ENCODE measurements at places on chromosomes 5 and 9. TPM values are rescaled to one million over a fixed set of nuclear protein-coding genes. Genes with fewer than 3 reads are reported as not detected.

Gene FOXD4L5
- total RNA-seq, result not detected

Gene RELL2
- total RNA-seq, result 1.7 TPM

Gene PPP2R2B
- 0.49 TPM for total RNA-seq

Gene BHMT2
- total RNA-seq, result 206 TPM

Gene POLK
- 16.2 TPM for total RNA-seq

Gene ADAMTS2
- total RNA-seq, result 6.3 TPM

Gene SH3TC2
- 0.57 TPM for total RNA-seq

Gene PIK3R1
- 56.9 TPM for total RNA-seq

Gene RGS7BP
- 1.5 TPM for total RNA-seq

Gene CCDC192
- total RNA-seq, result not detected

DNA sequence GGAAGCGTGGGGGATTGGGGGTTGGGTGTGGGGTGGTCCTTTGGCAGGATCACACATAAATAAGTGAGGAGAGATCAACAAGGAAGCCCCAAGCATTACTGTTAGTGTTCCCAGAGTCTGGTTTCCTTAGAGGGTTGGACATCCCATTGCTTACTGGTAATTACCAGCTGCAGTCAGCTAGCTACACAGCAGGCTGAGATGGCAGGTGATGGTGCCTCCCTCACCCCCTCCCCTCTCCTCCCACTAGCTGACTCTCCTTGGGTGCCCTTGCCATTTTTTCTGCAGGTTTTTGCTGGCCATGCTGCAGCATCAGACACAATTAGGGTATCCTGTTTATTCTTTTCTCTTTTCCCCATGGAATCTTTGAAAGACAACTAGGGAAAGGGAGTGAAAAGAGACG, 107.5 kb upstream of the TLR4 start:
- no peak overlapping the region for H3K27ac ChIP-seq
- H3K36me3 ChIP-seq, result no peaks in the 10 kb centered on the region
- H3K27me3 ChIP-seq, result no peaks in the 10 kb centered on the region
- no peak overlapping the region for H3K4me3 ChIP-seq
- no peaks in the 10 kb centered on the region for H3K4me1 ChIP-seq

GRCh38 chr9:76510446-76510845, 51.5 kb downstream of the GCNT1 start:
- H3K4me3 ChIP-seq, result no peak overlapping the region
- H3K27me3 ChIP-seq, result no peaks in the 10 kb centered on the region
- DNase-seq, result no peak
- H3K4me1 ChIP-seq, result no peaks in the 10 kb centered on the region
- H3K36me3 ChIP-seq, result no peaks in the 10 kb centered on the region
- no peak overlapping the region for H3K27ac ChIP-seq

DNA sequence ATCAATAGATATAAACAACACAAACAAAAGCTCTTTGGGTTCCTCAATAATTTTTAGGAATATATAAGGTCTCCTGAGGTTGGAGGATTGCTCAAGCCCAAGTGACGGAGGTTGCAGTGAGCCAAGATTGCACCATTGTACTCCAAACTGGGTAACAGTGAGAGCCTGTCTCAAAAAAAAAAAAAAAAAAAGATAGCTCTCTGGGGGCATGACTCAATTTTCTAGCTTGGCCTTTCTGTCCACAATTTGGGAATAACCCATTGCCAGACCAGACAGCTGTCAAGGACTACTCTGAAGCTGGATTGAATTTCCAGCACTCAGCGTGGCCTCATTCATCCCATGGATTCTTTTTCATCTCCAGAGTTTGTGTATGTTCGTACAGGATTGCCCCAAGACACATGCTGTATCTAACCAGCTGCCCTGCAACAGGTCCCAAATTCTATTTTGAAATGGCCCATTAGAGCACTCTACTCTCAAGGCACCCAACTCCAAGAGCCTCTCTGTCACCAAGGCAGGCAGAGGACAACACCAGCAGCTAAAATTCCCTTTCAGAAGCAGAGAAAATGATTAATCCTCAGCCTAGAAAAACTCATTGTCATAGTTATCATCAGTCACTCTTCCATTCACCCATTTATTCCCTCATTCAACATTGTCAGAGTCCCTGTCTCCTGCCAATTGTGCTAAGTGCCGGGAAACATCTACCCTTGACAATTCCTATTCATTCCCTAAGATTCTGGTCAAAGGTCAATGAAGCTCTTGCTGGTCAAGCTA, 8.7 kb downstream of the FAM193B start:
- H3K4me3 ChIP-seq, result no peak overlapping the region
- H3K4me1 ChIP-seq, result peaks cover 30% of the 10 kb centered on the region
- H3K36me3 ChIP-seq, result peaks cover 5% of the 10 kb centered on the region
- H3K27ac ChIP-seq, result peak overlapping the region; percentile 90
- DNase-seq, result peak; percentile 78
- H3K27me3 ChIP-seq, result no peaks in the 10 kb centered on the region

GRCh38 chr5:157459715-157460599, at the start of gene NIPAL4:
Gene NIPAL4 (plus strand): TSS chr5:157460213. CDS start chr5:157460321, 108 bp downstream.
- DNase-seq, result no peak
- H3K4me1 ChIP-seq, result no peaks in the 10 kb centered on the region
- no peaks in the 10 kb centered on the region for H3K36me3 ChIP-seq
- peak within 1 kb of the TSS; percentile 40 for H3K4me3 ChIP-seq

DNA sequence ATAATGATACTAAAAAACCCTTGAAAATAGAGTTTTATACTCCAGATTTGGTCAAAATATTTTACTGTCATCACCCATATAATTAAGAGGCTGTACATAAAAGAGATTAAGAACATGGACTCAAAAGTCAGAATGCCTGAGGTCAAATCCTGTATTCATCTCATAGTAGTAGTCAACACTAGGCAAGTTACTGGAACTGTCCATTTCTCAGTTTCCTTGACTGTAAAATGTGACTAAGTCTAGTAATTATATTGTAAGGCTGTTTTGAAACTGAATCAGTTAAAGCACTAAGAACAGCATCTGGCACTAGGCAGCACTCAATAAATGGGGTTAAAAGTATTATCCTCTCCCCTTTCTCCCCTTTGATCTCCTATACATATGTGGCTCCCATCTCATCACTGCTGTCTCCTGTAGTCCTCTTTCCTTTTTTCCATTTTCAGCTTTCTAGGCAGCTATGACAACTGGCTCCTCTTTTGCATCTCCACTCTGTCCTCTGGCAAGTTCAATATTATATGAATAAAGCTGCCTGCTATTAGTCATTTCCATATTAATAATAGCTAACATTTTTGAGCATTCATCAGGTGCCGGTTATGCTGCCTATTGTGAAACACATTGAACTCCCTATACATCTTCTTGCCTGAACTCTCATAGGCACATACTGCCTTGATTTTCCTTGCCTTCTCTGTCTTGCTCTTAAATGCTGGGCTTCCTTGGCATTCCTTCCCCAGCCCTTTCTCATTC, 185.8 kb upstream of the NREP start:
- no peaks in the 10 kb centered on the region for H3K27me3 ChIP-seq
- no peak overlapping the region for H3K4me3 ChIP-seq
- no peak overlapping the region for H3K27ac ChIP-seq
- no peak for DNase-seq
- H3K36me3 ChIP-seq, result no peaks in the 10 kb centered on the region

DNA sequence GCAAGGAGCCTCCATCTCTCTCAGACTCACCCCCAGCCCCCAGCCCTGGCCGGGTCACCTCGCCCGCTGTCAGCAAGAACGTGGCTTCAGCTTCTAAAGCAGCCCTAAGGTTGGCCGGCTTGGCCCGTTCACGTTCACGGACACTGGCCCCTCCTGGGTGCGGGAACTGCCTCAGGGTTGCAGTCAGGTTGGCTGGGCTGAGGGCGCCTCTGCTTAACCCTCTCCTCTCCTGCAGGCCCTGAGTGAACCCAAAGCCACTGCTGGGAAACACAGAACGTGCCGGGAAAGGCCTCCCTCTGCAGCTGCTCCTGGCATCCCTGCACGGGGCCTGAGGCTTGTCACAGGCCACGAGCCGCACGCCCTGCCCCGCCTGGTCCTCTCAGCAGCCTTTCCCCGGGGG, 40.1 kb upstream of the UBAC1 start:
- no peaks in the 10 kb centered on the region for H3K27me3 ChIP-seq
- DNase-seq, result no peak
- no peak overlapping the region for H3K4me3 ChIP-seq
- no peak overlapping the region for H3K27ac ChIP-seq

GRCh38 chr5:93100976-93101375, 480.0 kb downstream of the NR2F1-AS1 start:
- DNase-seq, result no peak
- no peak overlapping the region for H3K27ac ChIP-seq
- no peak overlapping the region for H3K4me3 ChIP-seq
- H3K27me3 ChIP-seq, result no peaks in the 10 kb centered on the region
- no peaks in the 10 kb centered on the region for H3K4me1 ChIP-seq
- no peaks in the 10 kb centered on the region for H3K36me3 ChIP-seq

DNA sequence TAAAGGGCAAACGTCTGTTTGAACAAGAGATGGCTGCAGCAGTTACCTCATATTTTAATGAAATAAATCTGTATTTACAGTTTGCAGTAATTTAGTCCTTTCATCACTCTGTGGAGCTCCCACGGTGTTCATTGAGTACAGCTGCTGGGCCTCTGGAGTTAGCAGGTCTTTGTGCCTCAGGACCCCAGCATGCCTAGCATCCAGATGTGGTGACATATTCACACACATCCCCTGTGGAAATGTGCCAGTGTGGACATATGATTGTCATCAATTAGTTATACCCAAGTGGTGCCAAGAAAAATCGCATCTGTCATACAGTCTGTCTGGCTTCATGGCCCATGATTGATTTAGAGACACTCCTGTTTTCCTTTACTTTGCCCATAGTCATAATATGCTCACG, 77.3 kb downstream of the NNT start:
- H3K27me3 ChIP-seq, result no peaks in the 10 kb centered on the region
- H3K4me1 ChIP-seq, result no peaks in the 10 kb centered on the region
- H3K36me3 ChIP-seq, result peaks cover 38% of the 10 kb centered on the region

GRCh38 chr9:120928483-120929228, 2.1 kb upstream of the TRAF1 start:
- H3K36me3 ChIP-seq, result no peaks in the 10 kb centered on the region
- peak overlapping the region; percentile 81 for H3K27ac ChIP-seq
- H3K4me1 ChIP-seq, result peaks cover 5% of the 10 kb centered on the region
- no peaks in the 10 kb centered on the region for H3K27me3 ChIP-seq
- peak; percentile 87 for DNase-seq

DNA sequence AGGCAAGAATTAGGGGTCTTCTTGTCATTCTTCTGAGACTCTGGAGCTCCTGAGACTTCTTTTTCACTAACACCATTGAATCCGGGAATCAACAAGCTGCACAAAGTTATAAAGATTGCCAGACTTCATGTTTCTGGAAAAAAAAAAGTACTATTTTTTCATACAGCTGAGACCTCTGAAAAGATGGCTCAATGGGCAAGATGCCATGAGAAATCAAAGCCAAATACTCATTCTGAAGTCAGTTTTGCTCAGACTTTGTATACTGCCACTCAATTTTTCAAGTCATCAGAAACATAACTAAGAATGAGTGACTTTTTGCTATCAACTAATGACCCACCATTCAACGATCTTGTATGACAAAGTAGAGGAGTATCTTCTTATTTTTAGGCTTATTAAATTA, 512.0 kb downstream of the RAB3C start:
- no peak overlapping the region for H3K4me3 ChIP-seq
- H3K36me3 ChIP-seq, result no peaks in the 10 kb centered on the region
- DNase-seq, result no peak

DNA sequence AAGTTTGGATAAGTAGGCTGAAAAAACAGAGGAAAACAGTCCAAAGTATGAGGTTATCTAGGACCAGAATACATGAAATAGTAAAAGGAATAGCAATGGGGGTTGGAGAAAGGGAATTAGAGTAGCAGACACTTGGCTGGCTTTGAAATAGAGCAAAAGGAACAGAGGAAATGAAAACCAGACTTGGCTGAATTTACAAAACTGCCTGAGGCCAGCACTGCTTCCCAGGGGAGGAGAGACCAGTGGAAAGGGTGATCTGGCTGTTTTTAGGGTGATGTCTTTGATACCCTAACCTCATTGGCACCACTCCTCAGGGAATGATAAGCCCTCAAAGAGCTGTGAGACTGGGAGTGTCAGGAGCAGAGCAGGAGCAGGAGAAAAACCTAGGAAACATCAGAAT, 413.4 kb upstream of the SLC30A5 start:
- H3K4me3 ChIP-seq, result no peak overlapping the region
- no peaks in the 10 kb centered on the region for H3K27me3 ChIP-seq

DNA sequence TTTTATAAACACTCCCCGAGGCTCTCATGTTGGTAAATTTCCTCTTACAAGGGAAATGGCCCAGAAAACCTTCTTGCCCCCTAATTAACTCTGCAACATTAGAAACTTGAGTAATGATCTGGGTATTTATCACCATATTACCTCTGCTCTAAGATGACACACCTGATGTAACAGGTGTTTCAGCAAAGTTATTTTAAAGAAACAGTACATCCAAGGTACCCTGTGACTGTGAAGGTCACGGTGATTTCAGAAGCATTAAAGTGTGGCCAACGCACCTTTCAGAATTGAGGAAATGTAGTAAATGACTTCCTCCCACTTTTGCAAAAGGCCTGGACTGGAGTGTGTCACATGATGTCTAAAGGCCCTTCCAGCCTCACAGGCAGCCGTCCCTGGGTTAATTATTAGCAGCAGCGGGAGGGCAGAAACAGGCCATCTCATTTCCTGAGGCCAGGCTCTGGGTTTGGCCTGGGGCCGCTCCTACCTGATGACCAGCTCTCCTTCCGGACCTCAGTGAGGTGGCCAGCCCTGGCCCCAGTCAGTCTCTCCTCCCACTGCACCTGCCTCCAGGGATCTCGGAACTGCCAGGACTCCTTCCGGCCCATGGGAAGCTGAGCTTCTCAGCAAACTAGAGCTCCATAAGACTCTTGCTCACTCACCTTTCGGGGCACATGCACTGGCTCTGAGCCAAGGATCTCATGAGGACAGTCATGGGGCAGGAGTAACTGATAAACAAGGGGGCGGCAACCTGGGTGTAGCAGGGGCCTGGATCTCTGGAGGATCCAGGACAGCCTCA, 20.7 kb downstream of the PTPN3 start:
- peak overlapping the region; percentile 47 for H3K4me3 ChIP-seq
- peaks cover 33% of the 10 kb centered on the region for H3K4me1 ChIP-seq
- peak overlapping the region; percentile 98 for H3K27ac ChIP-seq
- DNase-seq, result peak; percentile 97

DNA sequence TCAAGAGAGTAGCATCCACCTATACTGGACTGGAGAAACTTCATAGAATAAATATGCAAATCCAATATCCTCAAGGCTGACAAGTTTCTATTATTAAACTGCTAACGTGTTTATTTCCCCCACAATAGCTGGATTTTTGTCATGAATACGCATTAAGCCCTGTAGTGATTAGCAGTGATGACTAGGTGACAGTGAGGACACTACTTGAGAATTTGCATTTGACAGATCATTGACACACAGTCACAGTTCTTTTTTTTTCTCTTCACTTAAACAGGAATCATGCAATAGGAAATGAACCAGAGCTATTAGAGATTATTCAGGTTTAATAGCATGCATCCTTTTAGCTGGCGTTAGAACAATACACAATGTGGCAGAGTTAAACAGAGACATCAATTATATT, 35.3 kb downstream of the MPDZ start:
- no peak for DNase-seq
- no peak overlapping the region for H3K4me3 ChIP-seq
- no peaks in the 10 kb centered on the region for H3K36me3 ChIP-seq
- H3K27ac ChIP-seq, result no peak overlapping the region

- H3K27ac ChIP-seq, result no peak overlapping the region
- no peaks in the 10 kb centered on the region for H3K36me3 ChIP-seq
- DNase-seq, result no peak
- no peak overlapping the region for H3K4me3 ChIP-seq
Measured at GRCh38 chr5:181182651-181183050, 22.3 kb downstream of the TRIM7 start.
